ENCODE measurements at places on chromosomes 1 and 21.

GRCh38 chr1:7561331-7561921, 209.7 kb upstream of the VAMP3 start:
- DNase-seq, result no peak

GRCh38 chr1:38191461-38191860, 144.9 kb upstream of the POU3F1 start:
- no peak for DNase-seq

DNA sequence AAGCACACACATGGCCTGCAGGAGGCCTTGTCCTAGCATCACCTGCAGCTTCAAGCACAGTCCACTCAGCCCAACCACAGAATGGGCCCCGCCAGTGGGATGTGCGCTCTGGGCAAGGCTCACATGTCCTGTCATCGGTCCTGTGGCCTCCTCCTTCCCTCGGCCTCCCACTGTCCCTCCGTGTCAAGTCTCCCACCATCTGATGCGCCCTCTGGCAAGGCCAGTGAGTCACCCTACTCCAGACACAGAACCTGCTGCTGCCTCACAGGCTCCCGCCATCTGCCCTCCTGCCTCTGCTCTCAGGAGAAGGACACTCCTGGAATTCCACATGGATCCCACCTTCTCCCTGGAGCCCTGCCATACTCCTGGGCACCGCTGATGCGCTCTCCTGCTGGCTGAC, 14.2 kb downstream of the KCNAB2 start:
- no peak for DNase-seq

- no peak for DNase-seq
Measured at GRCh38 chr1:27891196-27891889, 19.0 kb downstream of the THEMIS2 start.

- DNase-seq, result no peak
Measured at GRCh38 chr1:23097316-23097715, 71.3 kb downstream of the LUZP1 start.

- no peak for DNase-seq
Measured at GRCh38 chr1:72693376-72693775, 411.0 kb upstream of the NEGR1 start.

DNA sequence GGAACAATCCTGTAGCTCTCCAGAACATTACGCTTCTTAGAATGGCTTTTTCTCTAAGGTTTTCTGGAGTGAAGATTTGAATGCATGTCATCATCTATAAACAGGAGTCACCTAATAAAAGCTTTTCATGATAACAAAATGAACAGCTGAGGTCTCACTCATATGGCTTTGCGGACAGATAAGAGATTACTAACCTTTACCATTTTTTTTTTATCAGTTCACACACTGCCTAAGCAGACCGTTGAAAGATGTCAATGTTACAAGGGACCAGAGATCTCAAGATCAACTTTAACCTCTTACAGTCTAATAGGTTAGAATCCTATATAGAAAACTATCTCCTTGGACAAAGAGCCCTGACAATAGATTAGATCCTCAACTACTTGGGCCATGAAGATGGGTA, 41.4 kb downstream of the SCMH1 start:
- DNase-seq, result no peak

DNA sequence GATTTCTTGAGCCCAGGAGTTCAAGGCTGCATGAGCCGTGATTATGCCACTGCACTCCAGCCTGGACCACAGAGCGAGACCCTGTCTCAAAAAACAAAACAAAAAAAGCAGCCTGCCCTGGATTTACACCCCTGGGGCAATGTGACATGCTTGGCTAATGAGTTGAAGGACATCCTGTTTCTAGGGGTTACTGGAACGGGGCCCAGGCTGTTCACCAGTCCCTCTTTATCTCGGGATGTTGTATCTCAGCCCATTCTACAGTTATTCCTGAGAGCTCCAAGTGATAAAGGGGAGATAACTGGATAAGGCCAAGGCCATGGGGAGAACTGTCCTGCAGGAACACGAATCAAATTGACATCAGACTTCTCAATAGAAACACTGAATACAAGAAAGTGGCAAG, 21.7 kb upstream of the S100A2 start:
- DNase-seq, result no peak

Data from AML-193 (cell line).